ENCODE measurements at places on chromosomes 1 and 21. TPM values are rescaled to one million over a fixed set of nuclear protein-coding genes. Genes with fewer than 3 reads are reported as not detected.

Gene GNG4
- not detected for total RNA-seq

Gene MX1
- total RNA-seq, result 5.3 TPM

Gene TSTD1
- 33.9 TPM for total RNA-seq

Gene SLAMF1
- total RNA-seq, result 0.11 TPM

Gene NFASC
- 7.5 TPM for total RNA-seq

Gene TNFRSF1B
- 7.7 TPM for total RNA-seq

Gene LINGO4
- 3.6 TPM for total RNA-seq

Gene PEA15
- 51.2 TPM for total RNA-seq

Gene APCS
- not detected for total RNA-seq

Gene IGSF5
- total RNA-seq, result not detected

- DNase-seq, result no peak
These were observed 61.3 kb downstream of the ALPL start for GRCh38 chr1:21570528-21570875.

DNA sequence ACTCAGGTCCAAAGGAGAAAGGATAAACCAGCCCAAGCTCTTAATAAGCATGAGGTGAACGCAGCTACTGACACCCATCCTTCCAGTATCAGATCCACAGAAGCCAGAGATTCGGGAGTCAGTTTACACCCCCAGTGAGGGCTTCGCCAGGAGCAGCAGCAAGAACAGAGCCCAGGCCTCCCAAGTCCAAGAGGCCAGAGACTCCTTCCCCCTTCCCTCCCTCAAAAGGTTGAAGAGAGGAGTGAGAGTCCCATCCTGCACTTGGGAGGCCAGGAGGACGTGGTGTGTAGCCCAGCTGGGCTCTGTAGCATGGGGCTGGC lies 72.8 kb downstream of the MRPL37 start:
- no peak for DNase-seq

GRCh38 chr1:53553734-53554509 lies 94.7 kb downstream of the DMRTB1 start:
- DNase-seq, result no peak

- no peak for DNase-seq
These were observed 37.5 kb upstream of the KCTD3 start for GRCh38 chr1:215529571-215529970.

GRCh38 chr21:46084709-46085108 lies 13.2 kb upstream of the COL6A2 start:
- peak; percentile 45 for DNase-seq

DNA sequence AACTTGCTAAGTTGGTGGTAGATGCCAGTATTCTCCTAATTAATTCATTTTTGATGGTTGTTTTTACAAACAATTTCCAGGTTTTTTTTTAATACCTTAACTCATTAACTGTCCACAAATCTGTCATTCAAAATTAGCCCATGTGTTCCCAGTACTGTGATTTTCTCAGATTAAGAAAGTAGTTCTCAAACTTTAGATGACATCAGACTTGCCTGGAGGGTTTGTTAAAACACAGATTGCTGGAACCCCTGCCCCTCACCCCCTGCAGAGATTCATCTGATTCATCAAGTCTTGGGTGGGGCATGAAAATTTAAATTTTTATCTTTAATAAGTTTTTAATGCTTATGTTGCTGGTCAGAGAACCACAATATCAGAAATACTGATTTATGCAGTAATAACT lies 130.5 kb downstream of the BACH1 start:
- DNase-seq, result no peak

GRCh38 chr1:32464716-32465577 lies at the start of gene ZBTB8B:
Gene ZBTB8B, plus strand, starts transcription at chr1:32465072. Its CDS starts 5,553 bp downstream, at chr1:32470625.
- peak; percentile 53 for DNase-seq

DNA sequence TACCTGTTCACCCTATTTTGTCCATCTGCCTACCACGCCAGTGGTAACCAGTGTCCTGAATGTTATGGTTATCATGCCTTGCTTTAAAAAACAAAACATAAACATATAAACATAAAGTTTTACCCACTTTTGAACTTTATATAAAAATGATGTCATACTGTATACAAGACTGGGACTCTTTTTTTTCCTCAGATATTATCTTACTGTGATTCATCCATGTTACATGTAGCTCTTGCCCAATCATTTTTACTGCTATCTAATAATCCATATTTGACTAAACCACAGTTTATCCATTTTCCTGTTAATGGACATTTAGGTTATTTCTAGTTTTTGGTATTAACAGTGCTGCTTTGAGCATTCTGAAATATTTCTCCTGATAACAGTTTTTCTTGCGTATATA lies 78.8 kb downstream of the GPR161 start:
- DNase-seq, result no peak

GRCh38 chr1:14876747-14877146 lies 276.8 kb upstream of the TMEM51 start:
- DNase-seq, result no peak

GRCh38 chr1:178739285-178740045 lies 14.4 kb downstream of the RALGPS2 start:
- DNase-seq, result no peak

DNA sequence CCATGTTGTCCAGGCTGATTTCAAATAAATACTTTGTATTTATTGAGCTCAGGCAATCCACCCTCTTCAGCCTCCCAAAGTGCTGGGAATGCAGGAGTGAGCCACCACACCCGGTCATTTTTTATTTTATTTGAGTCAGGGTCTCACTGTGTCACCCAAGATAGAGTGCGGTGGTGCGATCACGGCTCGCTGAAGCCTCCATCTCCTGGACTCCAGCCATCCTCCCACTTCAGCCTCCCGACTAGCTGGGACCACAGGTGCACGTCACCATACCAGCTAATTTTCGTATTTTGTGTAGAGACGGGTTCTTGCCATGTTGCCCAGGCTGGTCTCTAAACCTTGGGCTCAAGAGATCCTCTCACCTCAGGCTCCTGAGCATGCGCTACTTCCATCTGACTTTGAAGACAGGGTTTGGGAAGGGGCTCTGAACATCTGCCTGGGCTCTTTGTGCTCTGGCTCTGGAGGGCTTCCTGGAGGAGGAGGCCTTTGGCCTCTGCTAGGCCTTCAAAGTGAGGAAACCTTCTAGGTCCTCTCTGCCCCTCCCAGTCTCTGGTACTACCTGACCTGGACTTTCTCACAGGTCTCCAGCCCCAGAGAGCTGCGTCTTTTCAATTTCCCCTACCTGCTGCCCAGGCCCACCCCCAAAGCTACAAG lies 5.8 kb downstream of the HSPB7 start:
- DNase-seq, result no peak

GRCh38 chr1:41122851-41123518 lies 101.5 kb upstream of the SLFNL1 start:
- no peak for DNase-seq

DNA sequence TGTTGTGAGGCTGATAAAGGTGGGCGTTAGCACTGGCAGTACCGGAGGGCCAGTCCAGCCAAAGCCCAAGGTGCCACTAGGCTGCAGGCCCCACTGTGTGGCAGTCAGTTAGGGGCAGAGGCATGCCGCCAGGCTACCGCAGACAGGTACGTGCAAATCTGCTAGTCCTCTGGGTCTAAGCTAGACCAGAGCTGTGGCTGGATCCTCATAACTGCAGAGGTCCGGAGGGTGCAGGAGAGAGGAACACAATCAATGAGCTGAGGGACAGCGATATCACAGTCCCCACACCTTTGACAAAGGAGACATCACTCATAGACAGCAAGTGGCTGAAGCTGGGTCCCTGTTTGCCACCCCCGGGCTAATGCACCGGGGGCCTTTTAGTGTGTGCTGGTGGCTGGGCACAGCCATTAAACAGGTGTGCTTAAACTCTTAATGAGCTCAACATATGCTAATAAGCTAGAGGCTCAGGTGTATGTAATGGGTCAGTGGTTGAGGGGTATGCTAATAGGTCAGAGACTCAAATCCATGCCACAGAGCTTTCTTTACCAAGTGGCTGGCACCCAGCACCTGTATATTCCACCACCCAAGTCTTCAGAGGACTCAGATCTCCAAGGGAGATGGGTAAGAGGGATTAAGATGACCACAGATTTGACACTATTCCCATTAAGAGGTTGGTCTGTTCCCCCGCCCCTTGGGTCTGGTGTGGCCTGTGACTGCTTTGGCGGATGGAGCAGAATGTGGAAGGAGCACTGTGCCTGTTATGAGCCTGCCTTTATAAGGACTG lies 82.0 kb downstream of the GLIS1 start:
- no peak for DNase-seq

- no peak for DNase-seq
These were observed 1560.3 kb downstream of the MRPL39 start for GRCh38 chr21:24046829-24047443.

GRCh38 chr1:1510912-1511532 lies 940 bp upstream of the ATAD3A start:
- no peak for DNase-seq

DNA sequence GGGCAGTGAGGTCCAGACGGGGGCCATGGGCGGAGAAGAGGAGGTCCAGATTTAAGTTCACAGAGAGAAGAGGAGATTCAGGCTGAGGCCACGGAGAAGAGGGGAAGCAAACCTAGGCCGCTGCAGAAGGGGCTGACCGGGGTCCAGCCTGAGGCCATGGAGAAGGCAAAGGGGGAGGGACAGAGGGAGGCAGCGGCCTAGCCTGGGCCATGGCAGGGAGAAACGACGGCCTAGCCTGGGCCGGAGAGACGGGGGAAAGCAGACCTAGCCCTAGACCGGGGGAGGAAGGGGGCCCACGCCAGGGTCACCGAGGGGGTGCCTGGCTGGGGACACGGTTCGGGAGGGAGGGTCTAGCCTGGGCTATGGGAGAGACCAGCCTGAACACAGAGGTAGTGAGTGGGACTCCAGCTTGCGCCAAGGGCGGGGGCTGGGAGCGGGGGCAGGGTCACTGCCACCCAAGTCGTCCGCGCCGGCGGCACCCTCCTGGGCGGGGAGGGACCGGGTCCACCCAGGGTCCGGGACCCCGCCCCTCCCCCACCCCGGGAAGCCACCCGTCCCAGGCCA lies 459 bp downstream of the CAPZB start:
- DNase-seq, result no peak

GRCh38 chr1:6776895-6777294 lies 8.4 kb upstream of the CAMTA1 start:
- DNase-seq, result no peak

- no peak for DNase-seq
These were observed 77.8 kb upstream of the TINAGL1 start for GRCh38 chr1:31498376-31499040.

GRCh38 chr1:184409011-184409410 lies 22.2 kb downstream of the C1orf21 start:
- DNase-seq, result no peak

DNA sequence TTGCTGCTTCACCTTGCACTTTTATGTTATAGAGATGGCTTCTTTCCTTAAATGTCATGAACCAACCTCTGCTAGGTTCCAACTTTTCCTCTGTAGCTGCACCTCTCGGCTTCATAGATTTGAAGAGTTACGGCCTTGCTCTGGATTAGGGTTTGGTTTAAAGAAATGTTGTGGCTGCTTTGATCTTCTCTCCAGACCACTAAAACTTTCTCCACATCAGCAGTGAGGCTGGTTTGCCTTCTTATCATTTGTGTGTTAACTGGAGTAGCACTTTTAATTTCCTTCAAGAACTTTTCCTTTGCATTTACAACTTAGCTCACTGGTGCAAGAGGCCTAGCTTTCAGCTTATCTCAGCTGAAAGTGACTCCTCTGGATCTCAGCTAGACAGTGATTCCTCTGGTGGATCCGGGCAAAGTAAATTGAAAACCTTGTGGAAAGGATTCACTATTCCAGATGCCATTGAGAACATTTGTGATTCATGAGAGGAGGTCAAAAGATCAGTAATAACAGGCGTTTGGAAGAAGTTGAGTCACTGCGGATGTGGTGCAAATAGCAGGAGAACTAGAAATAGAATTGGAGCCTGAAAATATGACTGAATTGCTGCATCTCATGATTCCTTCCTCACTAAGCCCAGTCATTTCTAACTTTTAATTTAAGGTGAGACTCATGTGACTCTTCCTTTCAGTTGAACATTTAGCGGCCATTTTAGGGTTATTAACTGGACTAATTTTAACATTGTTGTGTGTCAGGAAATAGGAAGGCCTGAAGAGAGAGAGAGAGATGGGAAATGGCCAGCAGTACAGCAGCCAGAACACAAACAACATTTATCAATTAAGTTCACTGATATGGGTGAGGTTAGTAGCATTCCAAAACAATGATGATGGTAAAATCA lies 16.2 kb upstream of the RGS1 start:
- DNase-seq, result no peak

DNA sequence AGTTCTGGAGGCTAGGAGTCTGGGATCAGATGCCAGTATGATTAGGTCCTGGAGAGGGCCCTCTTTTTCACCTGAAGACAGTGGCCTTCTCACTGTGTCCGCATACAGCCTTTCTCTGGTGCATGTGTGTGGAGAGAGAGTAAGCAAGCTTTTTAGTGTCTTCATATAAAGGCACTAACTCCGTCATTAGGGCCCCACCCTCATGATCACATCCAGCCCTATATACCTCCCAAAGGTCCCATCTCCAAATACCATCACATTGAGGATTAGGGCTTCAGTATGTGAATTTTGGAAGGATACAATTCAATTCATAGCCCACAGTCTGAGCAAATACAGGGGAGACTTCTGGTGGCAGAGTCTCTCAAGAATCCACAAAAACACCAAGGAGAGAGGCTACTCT lies 176.6 kb downstream of the BACH1 start:
- DNase-seq, result no peak

GRCh38 chr1:226735576-226735975 lies 3.5 kb downstream of the ITPKB start:
- no peak for DNase-seq

DNA sequence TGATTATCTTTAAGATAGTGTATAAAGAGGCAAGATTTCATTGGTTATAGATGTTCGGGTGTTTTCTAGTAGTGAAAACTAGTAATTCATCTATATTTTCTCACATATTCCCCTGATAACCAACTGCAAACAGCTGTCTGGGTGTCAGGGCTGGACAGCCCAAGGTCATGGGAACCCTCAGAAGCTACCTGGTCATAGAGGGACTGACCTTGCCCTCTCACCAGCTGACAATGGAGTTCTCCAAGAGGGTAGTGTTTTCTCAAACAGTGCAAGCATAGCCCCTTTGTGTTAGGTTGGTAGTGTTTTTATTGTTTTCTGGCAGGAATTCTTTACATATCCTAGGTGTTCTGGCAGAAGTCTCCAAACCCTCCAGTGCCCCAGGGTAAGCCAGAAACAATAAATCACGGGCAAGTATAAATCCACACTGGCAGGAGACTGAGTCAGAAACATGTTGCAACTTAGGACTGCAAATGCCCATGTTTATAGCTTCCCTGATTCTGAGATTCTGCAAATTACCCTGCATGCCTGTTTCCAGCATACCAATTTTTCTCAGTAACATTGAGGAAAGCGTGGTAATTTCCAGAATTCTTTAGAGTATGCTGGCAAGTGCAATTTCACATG lies 82.8 kb upstream of the ATP1A1 start:
- no peak for DNase-seq

GRCh38 chr1:209405183-209405814 lies 178.2 kb upstream of the CAMK1G start:
- DNase-seq, result no peak

- no peak for DNase-seq
These were observed 104.1 kb downstream of the SYF2 start for GRCh38 chr1:25128121-25128621.
